ENCODE measurements at places on chromosomes 13 and 19.

- DNase-seq: no peak
Measured at GRCh38 chr13:98869408-98870090, 108.3 kb downstream of the DOCK9 start.

DNA sequence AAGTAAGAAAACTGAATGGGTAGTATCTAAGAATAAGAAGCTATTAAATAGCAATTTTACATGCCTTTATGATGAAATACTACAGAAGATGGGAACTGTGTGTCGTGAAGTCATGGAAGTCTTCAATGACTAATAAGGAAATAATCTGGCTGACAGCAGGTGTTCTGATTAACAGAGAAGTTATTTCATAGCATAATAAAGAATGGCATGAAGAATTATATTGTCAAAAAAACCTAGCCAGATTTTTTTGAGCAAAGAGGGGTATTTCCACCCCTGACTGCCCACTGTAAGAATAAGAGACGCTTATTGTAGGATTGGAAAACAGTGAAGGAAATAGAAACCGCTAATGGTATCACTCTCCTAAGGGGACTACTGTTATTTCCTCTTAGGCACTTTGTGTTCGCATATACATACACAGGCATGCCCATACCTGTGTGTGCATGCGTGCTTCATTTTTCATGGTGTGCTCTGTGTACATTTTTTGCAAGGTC is 318.8 kb downstream of the SHISA2 start:
- DNase-seq: no peak

DNA sequence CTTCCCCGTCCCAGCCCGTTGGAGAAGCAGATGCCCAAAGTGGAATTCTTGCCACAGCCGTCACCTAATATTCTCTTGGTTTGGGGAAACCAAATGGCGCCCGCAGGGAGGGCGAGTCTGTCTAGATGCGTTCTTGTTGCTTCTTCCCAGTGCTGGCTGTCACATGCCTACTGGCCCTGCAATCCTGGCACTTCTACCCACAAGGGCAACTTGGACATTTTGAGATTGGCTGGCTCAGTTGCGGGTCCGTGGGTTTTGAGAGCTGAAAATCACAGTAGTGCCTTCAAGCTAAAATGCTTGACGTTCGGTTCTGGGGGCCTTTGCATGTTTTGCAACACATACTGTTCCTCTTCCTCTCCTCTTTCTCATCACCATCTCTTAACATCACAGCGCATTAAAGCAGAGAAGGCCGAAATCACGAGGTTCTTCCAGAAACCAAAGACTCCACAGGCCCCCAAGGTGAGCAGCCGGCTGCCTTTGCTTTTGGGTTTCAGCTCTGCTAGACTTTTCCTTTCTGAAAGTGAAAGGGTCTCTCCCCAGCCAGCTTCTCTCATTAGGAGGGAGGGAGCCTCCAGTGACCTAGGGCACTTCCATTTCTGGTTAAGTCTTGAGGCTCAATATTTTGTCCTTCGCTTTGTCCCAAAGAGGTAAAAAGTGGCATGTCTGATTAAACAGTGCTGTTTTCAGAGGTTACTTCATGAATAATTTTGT is 21.1 kb downstream of the CHAF1A start:
- no peak for DNase-seq

GRCh38 chr13:72805676-72806346 is 23.9 kb downstream of the PIBF1 start:
- DNase-seq: no peak

DNA sequence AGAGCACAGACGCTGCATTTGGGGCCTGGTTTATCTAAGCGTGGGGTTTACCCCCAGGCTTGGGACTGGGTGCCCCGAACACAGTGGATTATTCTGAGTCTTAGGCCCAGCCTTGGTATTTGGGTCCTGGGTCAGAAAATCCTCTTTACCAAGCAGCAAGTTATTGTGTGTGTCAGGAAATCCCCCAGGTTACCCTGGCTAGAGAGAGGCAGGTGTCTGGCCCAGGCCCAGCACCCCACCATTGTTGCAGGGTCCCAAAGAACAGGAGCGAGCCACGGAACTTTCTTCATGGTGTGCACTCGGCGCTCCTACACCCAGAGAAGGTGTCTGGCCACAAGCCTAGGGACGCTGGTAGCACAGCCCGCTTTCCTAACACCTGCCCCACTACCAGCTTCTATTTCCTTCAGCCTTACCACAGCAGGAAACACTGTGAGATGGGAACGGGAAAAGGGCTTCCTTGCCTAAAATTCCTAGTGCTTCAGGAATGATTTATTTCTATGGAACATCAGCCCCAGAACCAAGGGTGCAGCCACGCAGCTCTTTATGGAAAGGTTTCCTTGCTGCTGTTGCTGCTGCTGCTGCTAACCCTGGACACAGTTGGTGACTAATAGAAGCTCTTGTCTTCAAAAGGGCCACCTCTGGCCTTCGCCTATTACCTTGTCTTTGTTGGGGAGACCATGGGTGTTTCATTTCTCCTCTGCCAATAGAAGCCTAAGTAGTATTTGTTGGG is 7.4 kb upstream of the CDX2 start:
- no peak for DNase-seq

- no peak for DNase-seq
Measured at GRCh38 chr13:33257841-33258807, 27.4 kb downstream of the STARD13 start.

DNA sequence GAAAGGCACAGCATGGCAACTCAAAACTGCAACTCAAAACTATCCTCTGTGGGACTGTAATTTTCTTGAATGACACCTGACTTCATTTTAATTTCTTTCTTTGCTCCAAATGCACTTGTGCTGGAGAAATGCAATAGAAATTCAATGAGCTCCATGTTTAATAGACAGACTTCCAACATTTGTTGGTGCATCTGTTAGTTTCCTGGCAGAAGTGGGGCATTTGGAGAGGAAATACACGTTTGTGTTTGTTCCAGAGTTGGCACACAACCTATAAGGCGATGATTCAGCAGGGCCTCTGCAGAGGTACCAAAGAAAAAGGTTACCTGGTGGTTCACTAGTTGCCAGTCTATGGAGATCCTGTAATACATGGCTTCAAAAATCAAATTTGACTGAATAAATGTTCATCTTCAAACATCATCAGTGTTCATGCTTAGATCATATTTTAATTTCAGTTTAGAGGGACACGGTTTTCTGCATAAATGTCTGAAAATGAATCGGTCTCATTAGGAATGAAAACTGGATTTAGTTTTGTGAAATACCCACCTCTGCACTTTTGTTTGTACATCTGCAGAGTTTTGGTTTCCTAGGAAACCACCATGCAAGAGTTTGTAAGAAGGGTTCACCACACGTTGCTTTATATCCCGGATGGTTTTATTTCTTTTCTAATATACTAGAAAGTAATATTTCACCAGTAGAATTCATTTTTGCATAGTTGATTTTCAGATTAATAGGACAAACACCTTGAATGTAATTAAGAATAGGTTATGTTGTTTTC is 21.8 kb upstream of the OBI1 start:
- DNase-seq: no peak

- no peak for DNase-seq
Measured at GRCh38 chr13:48816700-48817099, 159.0 kb upstream of the FNDC3A start.

GRCh38 chr19:17866312-17866963 is 5.3 kb upstream of the SLC5A5 start:
- no peak for DNase-seq

DNA sequence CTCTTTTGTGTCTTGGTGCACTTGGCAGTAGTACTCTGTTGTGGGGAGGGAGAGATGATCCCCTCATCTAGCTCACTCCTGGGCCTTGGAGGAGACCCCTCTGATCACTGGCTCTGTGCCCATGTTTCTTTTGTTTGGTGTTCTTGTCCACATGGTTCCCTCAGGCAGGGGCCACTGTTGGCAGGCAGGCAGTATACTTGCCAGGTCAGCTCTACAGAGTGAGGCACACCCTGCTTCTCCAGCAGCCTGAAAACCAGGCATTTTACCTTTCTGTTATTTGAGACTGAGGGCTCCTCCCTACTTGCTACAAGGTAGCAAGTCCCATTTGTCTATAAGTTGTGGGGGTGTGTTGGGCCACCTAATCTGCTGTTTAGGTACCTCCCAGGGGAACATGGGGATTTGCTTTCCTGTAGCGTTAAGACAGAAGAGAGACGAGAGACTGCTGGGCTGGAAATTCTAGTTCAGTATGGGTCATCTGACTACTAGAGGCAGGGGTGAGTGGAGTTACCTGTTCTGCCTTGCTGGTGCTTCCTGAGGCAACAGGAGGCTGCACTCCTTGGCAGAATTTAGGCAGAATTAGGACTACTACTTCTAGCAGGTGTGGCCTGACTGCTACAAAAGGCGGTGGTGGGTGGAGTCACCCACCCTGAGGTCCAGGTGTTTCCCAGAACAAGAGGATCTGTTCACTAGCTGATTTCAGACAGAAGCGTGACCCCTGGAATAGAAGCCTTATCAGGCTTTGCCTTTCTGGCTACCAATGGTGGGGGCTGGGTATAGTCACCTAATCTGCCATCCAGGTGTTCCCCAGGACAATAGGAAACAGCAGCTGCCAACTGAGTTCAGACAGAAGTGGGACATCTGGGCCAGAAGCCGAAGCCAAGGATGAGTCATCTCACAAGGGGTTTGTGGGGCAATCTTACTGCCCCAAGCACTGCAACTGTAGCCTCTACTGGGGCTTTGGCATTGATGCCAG is 843.0 kb upstream of the ATXN8OS start:
- no peak for DNase-seq

DNA sequence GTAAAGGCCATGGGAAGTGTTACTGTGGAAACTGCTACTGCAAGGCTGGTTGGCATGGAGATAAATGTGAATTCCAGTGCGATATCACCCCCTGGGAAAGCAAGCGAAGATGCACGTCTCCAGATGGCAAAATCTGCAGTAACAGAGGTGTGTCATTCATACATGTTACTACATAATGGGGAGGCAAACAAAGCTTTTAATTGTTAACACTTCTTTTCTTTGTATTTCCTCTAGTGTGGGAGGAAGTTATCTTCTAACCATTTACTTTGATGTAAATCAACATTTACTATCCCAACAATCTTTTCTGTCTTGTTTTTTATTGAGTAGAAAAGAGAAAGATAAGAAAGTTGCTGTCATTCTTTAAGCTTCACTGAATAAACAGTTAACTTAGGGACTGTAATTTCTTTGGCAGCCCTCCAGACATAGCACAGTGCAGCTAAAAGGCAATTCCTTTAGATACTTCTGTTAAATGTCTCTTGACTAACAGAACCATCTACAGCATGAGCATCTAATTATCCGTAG is 126.9 kb downstream of the ITGBL1 start:
- DNase-seq: no peak

DNA sequence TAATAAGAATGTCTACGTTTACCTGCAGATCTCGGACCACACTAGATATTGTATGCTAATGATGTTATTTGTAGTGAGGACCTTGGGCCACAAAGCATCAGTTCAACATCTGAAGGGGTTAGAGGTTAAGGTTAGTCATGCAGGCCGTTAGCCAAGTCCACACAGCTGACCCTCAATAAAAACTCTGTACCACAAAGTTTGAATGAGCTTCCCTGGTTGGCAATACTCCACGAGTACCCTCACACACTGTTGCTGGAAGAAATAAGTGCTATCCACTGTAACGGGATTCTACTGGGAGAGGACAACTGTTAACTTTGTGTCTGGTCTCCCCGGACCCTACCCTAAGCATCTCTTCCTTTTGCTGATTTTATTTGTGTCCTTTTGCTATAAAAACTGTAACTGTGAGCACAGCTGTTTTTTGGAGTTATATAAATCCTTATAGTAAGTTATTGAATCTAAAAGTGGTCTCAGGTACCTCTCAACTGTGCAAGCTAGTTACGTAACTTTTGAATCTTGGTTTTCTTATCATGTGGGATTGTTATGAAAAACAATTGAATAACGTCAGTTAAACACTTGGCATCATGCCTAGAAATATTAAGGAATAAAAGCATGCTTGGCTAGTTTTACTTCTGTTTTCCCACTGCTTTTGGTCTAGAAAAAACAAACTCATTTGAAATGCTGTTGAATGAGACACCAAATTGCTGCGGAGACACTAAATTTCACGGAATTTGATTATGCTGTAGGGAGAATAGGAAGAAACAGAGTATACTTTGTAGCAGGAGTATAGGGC is 181.5 kb downstream of the DNAJC3 start:
- no peak for DNase-seq

DNA sequence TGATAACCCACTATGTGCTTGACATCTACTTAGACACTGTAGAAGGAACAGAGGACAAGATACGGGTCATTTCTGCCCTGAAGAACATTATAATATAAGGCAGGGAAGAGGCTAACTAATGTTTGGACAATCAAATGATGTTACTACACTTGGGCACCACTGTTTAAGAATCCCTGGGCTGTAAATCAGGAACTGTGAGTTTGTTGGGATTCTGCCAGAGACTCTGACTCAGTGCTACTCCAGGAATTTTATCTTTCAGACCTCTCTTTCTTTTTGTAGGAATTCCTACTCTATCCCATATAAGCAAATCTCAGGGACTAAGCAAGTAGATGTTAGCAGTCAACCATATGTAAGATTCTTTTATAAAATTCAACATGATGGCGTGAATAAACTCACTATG is 3.1 kb upstream of the ZNF471 start:
- no peak for DNase-seq

GRCh38 chr13:97373787-97374186 is 60.2 kb upstream of the RAP2A start:
- no peak for DNase-seq

- DNase-seq: no peak
Measured at GRCh38 chr13:84821261-84821660, 939.0 kb upstream of the SLITRK1 start.

- no peak for DNase-seq
Measured at GRCh38 chr19:1019980-1020867, 699 bp downstream of the TMEM259 start.

- DNase-seq: no peak
Measured at GRCh38 chr19:3161453-3161852, 17.1 kb upstream of the S1PR4 start.

DNA sequence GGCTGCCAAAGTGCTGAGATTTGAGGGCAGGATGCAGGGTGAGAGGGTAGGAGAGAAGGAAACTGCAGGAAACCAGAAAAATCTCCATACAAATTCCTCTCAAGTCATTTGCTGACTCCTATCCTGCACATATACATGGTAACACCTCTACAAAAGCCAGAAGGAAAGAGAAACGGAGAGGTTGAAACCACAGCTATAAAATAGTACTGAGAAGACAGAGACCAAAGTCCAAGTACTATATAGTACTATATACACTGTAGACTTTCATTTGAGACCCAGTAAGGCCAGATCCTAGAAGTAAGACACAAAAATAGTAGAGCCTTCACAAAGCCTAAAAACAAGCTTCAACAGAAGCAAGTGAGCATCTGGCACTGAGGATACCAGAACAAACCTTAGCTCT is 103.1 kb downstream of the UGGT2 start:
- no peak for DNase-seq

All from GOT3 (cell line).